ENCODE measurements at places on chromosomes 4 and X. TPM values are rescaled to one million over a fixed set of nuclear protein-coding genes. Genes with fewer than 3 reads are reported as not detected.

- no peaks in the 10 kb centered on the region for H3K4me1 ChIP-seq
- no peaks in the 10 kb centered on the region for H3K36me3 ChIP-seq
- H3K27me3 ChIP-seq, result no peaks in the 10 kb centered on the region
- no peak for DNase-seq
- H3K4me3 ChIP-seq, result no peak overlapping the region
These were observed 45.4 kb downstream of the MAMLD1 start for GRCh38 chrX:150408561-150408960.

DNA sequence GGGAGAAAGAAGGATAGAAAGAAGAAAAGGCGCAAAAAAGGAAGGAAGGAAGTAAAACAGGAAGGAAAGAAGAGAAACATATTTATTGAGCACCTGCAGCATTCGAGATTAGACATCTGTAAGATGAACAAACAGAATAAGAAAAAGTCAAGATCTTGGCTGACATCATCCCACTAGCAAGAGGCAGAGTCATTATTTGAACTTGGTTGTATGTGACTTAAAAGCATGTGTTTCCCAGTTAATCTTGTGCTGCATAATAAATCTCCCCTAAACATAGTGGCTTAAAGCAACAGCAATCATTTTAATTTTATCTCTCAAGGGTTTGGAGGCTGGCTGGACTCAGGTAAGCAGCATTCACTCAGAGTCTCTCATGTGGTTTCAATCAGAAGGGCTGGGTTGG is 38.5 kb upstream of the COX7B2 start:
- DNase-seq, result no peak
- no peak overlapping the region for H3K27ac ChIP-seq
- H3K36me3 ChIP-seq, result no peaks in the 10 kb centered on the region
- no peak overlapping the region for H3K4me3 ChIP-seq
- H3K4me1 ChIP-seq, result no peaks in the 10 kb centered on the region
- peaks cover 13% of the 10 kb centered on the region for H3K27me3 ChIP-seq

DNA sequence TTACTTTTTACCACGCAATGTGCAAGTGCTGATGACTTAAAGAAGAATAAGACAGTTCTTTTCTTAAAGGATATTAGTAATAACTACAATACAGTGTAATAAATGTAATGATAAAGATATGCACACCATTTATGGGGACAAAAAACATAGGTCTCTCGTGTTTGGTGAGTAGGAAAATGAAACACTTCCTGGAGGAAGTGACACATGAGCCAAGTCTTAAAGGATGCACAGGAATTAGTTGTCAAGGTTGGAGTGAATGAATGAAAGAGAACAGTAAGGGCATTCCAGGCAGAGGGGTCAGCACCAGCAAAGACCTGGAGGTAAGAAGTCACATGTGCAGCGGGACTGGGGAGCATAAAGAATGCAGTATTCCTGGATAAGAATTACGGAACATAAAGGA is 112.7 kb downstream of the SH3RF1 start:
- peaks cover 10% of the 10 kb centered on the region for H3K36me3 ChIP-seq
- peaks cover 32% of the 10 kb centered on the region for H3K4me1 ChIP-seq
- no peak overlapping the region for H3K4me3 ChIP-seq
- H3K27ac ChIP-seq, result no peak overlapping the region

DNA sequence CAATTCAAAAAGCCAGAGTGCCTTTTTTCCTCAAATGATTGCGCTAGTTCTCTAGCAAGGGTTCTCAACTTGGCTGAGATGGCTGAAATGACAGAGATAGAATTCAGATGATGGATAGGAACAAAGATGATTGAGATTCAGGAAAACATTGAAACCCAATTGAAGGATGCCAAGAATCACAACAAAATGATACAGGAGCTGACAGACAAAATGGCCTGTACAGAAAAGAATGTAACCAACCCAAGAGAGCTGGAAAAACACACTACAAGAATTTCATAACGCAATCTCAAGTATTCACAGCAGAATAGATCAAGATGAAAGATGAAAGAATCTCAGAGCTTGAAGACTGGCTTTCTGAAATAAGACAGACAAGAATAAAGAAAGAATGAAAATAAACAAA is 51.7 kb upstream of the MMAA start:
- H3K27ac ChIP-seq, result no peak overlapping the region
- peaks cover 28% of the 10 kb centered on the region for H3K36me3 ChIP-seq
- no peaks in the 10 kb centered on the region for H3K4me1 ChIP-seq
- no peak overlapping the region for H3K4me3 ChIP-seq
- no peaks in the 10 kb centered on the region for H3K27me3 ChIP-seq

- no peak overlapping the region for H3K4me3 ChIP-seq
- H3K27me3 ChIP-seq, result peaks cover 28% of the 10 kb centered on the region
- no peak overlapping the region for H3K27ac ChIP-seq
- no peaks in the 10 kb centered on the region for H3K36me3 ChIP-seq
- DNase-seq, result no peak
These were observed 25.3 kb upstream of the ARHGEF38 start for GRCh38 chr4:105527081-105527480.

DNA sequence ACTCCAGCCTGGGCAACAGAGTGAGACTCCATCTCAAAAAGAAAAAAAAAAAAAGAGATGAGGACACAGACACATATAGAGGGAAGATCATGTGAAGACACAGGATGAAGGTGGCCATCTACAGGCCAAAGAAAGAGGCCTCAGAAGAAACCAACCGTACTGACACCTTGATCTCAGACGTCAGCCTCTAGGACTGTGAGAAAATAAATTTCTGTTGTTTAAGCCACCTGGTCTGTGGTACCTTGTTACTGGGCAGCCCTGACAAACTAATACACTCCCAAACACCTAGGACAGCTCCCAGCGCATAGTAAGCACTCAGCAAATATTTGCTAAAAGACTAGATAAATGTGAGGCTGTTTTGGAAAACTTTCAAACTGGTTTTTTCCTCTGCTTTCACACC is 59.2 kb upstream of the SMIM10 start:
- peaks cover 2% of the 10 kb centered on the region for H3K27me3 ChIP-seq
- no peaks in the 10 kb centered on the region for H3K4me1 ChIP-seq
- no peak overlapping the region for H3K27ac ChIP-seq
- DNase-seq, result no peak

DNA sequence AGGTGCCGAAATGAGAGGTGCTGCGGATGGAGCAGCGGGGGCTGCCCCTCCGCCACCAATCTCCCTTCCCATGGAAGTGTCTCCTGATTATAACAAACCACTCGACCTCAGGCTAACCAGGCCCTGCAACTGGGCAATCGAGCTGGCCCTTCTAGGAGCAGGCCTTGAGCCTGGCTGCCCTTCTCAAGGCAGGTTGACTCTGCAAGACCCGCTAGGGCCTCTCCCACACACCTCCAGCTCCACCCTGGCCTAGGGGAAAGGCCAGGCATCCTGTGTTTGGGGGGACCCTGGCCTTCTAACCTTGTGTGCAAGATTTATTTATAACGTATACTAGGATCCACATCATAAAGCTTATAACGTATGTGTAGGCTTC is 3.7 kb upstream of the BCOR start:
- H3K36me3 ChIP-seq, result peaks cover 2% of the 10 kb centered on the region
- peaks cover 38% of the 10 kb centered on the region for H3K4me1 ChIP-seq

- peaks cover 5% of the 10 kb centered on the region for H3K4me1 ChIP-seq
- DNase-seq, result no peak
- no peaks in the 10 kb centered on the region for H3K36me3 ChIP-seq
- H3K4me3 ChIP-seq, result peak overlapping the region; percentile 47
- no peak overlapping the region for H3K27ac ChIP-seq
- H3K27me3 ChIP-seq, result no peaks in the 10 kb centered on the region
These were observed 2.5 kb upstream of the BRWD3 start for GRCh38 chrX:80812176-80812575.

DNA sequence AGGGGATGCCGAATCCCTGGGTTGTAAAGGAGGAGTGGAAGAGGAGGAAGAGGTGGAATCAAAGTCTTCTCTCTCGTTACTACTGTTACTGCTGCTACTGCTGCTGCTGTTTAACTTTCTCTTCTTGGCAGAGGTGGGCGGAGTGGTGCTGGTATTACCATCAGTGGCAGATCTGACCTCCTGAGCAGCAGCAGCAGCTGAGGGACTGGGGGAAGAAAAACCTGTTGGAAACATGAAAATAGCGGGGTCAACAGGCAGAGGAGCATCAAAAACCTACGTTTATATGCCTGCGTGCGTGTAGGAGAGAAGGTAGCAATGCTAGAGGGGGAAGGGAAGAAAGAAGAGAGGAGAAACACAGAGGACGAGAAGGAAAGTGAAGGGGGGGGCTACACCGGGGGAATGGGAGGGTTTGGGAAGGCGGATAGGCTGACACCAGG is 339 bp downstream of the CUL4B start:
- DNase-seq, result peak; percentile 1
- peak overlapping the region; percentile 98 for H3K4me3 ChIP-seq
- H3K36me3 ChIP-seq, result peaks cover 3% of the 10 kb centered on the region
- no peaks in the 10 kb centered on the region for H3K27me3 ChIP-seq

DNA sequence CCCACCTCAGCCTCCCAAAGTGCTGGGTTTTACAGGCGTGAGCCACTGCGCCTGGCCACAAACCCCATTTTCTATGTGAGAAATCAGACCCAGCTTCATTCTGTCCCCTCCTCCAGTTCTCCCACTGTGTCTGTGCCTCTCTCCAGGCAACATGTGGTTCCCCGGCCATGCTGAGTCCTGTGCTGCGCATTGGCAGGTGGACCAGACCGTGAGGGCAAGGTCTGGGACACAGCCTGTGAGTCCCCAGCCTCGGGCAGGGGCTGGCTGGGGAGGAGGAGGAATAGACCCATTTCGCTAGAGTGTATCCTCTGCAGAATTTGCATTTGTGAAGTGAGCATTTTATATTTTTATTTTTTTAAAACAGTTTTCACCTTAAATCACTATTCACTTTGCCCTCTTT is 21.5 kb upstream of the CLDN24 start:
- H3K4me1 ChIP-seq, result peaks cover 6% of the 10 kb centered on the region
- H3K4me3 ChIP-seq, result no peak overlapping the region
- H3K27ac ChIP-seq, result no peak overlapping the region
- no peak for DNase-seq
- no peaks in the 10 kb centered on the region for H3K27me3 ChIP-seq
- H3K36me3 ChIP-seq, result no peaks in the 10 kb centered on the region

DNA sequence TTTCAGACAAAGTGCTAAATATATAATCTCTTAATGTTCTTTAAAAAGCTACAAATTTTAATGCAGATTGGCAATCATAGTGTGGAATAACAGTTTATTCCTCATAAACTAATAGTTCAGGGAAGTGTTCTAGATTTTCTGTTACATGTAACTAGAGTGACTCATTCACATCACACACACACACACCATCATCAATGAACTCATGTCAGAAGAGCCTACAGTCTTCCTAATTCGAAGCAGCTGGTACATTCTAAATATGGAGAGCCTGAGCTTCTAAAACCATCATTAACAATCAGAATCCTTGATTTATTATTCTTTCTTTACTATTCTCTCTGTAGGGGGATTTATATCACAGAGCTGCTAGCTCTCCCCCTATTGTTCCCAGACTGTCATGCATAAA is 49.6 kb downstream of the DKK2 start:
- no peak for DNase-seq
- no peak overlapping the region for H3K27ac ChIP-seq
- no peak overlapping the region for H3K4me3 ChIP-seq

- H3K4me3 ChIP-seq, result no peak overlapping the region
- H3K27ac ChIP-seq, result no peak overlapping the region
- H3K36me3 ChIP-seq, result no peaks in the 10 kb centered on the region
- H3K4me1 ChIP-seq, result no peaks in the 10 kb centered on the region
- no peaks in the 10 kb centered on the region for H3K27me3 ChIP-seq
These were observed 6.0 kb upstream of the VSIG4 start for GRCh38 chrX:66045894-66046293.

DNA sequence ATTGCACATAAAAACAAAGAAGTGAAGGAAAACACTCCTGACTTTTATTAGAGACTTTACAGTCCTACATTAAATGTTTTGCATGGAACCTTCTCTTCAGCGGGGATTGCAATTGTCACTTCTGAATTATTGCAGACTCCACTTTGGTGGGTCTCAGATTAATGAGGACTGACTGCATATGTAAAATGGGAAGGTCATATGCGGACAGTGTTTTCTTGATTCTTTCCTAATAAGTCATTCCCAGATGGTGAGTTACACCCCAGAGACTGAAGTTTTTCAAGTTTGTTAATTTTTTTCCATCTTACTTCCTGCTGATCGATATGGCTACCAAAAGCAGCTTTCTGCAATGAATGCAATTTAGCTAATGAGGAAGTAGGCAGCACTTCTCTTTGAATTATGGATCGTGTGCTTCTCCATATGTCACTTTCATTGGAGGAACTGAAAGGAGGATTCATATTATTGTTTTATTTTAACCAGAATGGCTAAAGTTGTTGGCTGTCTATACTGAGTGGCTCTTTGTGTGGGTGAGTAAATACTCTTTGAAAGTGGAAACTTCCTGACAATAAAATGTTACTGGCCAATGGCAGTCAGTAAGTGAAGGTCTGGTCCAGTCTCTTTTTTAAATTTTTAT is 119.3 kb upstream of the CLNK start:
- no peak for DNase-seq
- no peaks in the 10 kb centered on the region for H3K27me3 ChIP-seq
- H3K4me1 ChIP-seq, result no peaks in the 10 kb centered on the region
- H3K27ac ChIP-seq, result no peak overlapping the region

GRCh38 chrX:96685210-96686099 is 813 bp downstream of the DIAPH2 start:
- DNase-seq, result peak; percentile 8
- H3K36me3 ChIP-seq, result no peaks in the 10 kb centered on the region
- no peaks in the 10 kb centered on the region for H3K27me3 ChIP-seq
- peak overlapping the region; percentile 99 for H3K4me3 ChIP-seq
- peaks cover 20% of the 10 kb centered on the region for H3K4me1 ChIP-seq
- peak overlapping the region; percentile 87 for H3K27ac ChIP-seq

GRCh38 chr4:169807934-169808509 is 50.3 kb upstream of the HPF1 start:
- no peak overlapping the region for H3K27ac ChIP-seq
- H3K36me3 ChIP-seq, result no peaks in the 10 kb centered on the region
- peaks cover 32% of the 10 kb centered on the region for H3K27me3 ChIP-seq
- H3K4me1 ChIP-seq, result peaks cover 10% of the 10 kb centered on the region
- no peak overlapping the region for H3K4me3 ChIP-seq

DNA sequence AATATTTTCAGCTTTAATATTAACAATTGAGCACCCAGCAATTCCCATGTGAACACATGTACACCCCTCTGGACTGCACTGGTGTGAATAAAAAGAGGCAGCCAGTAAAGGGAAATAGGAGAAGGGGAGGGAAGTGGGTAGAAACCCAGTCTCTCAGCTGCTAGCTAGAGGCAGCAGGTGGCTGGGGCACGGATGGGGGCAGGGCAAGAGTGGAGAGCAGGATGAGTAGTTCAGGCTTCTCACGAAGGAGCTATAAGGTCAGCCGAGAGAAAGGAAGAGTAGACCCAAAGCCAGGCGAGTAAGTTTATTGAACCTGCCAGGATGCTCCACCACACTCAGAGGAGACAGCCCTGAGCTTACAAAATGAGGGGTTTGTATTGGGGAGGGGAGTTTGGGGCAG is 184.8 kb upstream of the MTMR8 start:
- peak overlapping the region; percentile 13 for H3K27ac ChIP-seq
- H3K36me3 ChIP-seq, result no peaks in the 10 kb centered on the region
- peaks cover 5% of the 10 kb centered on the region for H3K4me1 ChIP-seq

The FGG gene
- total RNA-seq, result not detected

The CDKL2 gene
- 1.1 TPM for total RNA-seq

The SPATA18 gene
- 3.0 TPM for total RNA-seq

The PNMA6E gene
- not detected for total RNA-seq

The TREX2 gene
- total RNA-seq, result 1.6 TPM

The ETDC gene
- not detected for total RNA-seq

Data from neural crest cell (in vitro differentiated cells).